ENCODE measurements at places on chromosomes 3 and 15.
A peak's percentile ranks its signal among the peaks of the same experiment; 100 is the strongest.

GRCh38 chr3:153150991-153151390 lies 11.0 kb upstream of the RAP2B start:
- DNase-seq, result peak; percentile 74

DNA sequence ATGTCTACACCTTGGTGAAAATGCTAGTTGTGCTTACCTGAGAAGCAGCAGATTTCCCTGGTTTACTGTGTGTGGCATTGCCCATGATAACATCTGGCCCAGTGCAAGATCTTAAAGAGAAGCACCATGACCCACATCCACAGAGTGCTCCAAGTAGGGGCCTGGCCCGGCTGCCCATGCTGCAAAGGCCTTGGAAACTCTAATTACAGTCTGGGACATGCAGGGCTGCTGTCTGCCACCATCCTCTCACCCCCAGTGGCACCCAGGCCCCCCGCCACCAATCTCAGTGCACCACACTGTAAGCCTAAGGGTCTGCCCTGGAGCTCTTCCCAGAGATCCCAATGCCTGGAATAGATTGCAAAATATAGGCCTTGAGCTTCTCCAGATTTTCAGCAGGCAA lies 132.6 kb downstream of the CHDH start:
- DNase-seq, result no peak

DNA sequence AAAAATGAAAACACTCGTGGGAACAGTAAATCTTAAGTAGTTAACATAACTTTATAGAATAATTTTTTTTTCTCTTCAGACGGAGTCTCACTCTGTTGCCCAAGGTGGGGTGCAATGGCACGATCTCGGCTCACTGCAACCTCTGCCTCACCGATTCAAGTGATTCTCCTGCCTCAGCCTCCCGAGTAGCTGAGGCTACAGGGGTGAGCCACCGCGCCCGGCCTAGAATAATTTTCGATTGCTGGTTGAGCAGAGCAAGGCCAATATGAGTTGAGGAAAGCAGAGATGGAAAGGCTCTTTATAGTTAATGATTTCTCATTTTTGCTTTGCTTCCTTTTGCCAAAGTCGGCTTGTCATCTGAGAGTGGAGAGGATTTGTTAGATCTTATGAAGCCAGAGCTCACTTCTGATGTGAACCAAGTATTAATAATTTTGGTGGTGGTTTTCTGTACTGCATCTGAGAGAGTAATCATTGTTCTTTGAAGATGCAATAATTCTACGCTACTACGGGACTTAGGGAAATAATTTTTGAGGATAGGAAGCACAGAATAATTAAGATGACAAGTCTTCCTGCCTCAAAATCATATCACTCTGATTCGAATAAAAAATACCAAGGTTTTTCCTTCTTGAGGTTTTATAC lies 1.6 kb upstream of the GOLM2 start:
- no peak for DNase-seq

DNA sequence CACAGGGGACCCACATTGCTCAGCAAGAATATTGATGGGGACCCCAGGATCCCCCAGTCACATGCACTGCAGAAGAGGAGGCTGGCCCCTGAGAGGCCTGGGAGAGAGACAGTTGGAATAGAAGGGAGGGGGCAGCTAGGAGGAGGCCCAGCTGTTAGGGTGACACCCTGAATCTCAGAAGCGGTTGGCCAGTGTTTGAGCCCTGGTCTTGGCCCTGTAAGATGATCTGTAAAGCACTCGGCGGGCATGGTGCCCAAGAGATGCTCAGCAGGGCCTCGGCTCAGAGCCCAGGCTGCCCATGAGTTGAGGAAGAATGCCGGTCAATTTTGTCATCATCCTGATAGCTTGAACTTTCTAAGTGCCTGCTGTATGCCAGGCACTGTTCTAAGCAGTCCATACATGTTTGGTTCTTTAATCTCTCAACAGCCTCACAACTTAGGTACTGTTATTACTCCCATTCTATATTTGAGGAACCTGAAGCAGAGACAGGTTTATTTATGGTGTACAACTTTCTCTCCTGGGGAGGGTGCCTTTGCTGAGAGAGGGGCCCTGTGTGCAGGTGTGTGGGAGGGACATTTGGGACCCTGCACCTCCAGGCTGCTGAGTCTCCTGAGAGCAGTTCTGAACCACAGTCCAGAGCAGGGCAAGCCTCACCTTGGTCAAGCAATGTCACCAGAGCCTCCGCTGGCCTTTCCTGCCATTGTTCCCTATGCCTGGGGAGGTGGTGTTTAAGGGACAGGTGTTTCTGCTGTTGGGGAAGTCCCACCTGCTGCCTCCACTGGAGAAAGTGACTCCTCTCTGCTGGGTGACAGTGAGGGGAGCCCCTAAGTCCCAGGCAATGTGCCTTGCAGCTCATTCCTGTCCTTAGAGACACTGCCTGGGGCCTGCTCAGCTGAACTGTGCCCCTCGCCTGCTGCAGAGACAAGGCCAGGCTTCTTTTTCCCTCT lies 26.0 kb downstream of the SLC6A6 start:
- DNase-seq, result no peak

DNA sequence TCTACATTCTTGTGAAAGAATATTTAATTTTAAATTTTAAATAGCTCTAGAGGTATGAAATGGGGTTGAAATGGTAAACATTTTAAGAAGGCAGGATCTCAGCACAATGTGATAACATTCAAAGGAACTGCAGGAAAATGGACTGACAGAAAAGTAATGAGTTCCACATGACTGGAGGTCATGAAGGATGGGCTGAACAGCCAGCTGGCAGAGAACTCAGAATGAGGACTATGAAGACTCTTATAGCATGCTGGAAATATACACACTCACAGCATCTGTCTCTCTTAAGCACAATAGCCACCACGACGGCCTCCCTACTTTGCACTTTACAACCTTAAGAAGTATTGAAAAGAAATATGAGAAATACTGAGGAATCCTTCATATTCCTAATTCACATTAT lies 94.7 kb downstream of the TNIK start:
- no peak for DNase-seq

- no peak for DNase-seq
Observed at GRCh38 chr3:15041950-15042349, 23.2 kb downstream of the MRPS25 start.

GRCh38 chr3:71251156-71251775 lies 332.3 kb downstream of the FOXP1 start:
- no peak for DNase-seq

DNA sequence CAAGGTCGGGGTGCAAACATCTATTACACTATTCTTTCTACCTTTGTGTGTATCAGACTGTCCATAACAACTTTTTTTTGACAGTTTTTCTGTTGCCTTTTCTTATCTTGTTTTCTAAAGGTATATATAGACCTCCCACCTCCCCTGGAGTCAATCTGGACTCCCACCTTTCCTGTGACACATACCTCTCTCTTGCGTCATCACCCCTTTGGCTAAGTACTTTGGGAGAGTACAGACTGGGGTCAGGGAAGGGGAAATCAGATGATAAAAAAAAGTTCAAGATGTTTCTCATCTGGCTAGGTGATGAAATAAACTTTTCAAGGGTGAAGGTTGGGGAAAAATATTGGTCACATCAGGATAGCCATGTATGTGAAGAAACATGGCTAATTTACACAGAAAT lies 17.2 kb downstream of the TSPAN3 start:
- DNase-seq, result peak; percentile 41

- no peak for DNase-seq
Observed at GRCh38 chr3:185982632-185983031, 44.8 kb upstream of the TRA2B start.

DNA sequence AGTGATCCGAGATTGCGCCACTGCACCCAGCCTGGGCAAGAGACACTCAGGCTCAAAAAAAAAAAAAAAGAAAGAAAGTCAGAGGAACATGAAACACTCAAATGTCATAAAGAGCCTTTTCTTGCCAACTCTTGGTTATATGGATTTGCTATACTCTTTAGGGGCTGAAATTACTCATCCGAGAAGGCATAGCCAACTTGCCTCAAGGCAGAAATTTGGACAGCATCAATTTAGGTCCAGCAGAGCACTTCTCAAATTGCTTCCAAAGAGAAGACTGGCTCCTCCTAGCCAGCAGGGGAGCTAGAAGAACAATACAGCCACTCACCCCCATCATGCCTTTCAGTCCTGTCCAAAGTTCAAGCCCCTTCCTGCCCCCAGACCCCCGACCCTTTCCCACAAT lies 43.8 kb downstream of the OSBPL10 start:
- DNase-seq, result no peak

- no peak for DNase-seq
Observed at GRCh38 chr3:80114694-80115093, 346.9 kb upstream of the ROBO1 start.

- DNase-seq, result no peak
Observed at GRCh38 chr3:105781871-105782270, 86.9 kb downstream of the CBLB start.

GRCh38 chr15:67838789-67839332 lies 984 bp downstream of the RNU6-1 start:
- DNase-seq, result peak; percentile 69

GRCh38 chr3:81198756-81199155 lies 562.7 kb downstream of the GBE1 start:
- no peak for DNase-seq

GRCh38 chr3:111473550-111473949 lies 68.4 kb upstream of the CD96 start:
- DNase-seq, result no peak

DNA sequence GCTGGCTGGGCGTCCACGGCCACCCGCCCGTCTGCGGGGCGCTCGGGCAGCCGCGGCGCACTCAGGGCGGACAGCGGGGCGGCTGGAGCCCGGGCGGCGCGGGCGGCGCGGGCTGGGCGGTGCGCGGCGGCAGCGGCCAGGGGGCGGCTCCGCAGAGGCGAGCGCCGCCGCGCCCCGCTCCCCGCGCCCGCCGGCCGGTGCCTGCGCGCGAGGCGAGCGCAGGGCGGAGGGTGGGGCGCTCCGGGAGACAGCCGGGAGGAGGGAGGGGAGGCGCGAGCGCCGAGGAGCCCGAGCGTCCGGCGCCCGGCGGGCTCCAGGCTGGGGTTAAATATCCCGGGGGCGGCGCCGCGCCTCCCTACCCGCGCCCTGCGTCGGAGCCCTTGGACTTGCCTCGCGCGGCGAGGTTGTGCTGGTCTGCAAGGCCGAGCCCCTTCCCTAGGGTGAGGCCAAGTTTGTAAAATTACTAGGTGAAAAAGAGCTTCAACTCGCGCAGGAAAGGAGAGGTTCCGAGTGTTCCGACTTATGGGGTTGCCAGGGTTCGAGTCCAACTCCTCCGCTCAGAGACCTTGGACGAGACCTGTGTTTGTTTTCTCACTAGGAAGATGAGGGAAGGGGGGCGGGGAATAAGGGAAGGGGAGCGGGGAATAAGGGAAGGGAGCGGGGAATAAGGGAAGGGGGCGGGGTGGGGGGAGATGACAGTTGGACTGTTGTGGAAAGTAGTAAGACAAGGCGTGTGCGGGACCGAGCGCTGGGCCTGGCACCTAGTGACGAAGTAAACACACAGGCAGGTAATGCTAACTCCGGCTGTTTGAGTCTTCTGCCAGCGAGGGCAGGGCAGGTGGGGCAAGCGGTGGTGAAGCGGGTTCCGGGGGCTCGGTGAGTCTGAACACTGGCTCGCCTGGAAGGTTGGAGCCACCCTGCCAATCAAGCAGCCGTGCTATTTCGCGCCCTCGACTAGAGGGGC lies at the start of gene TNFAIP8L3:
Gene TNFAIP8L3, minus strand, starts transcription at position 301 of the 964 bp plus-strand sequence. CDS start 311 bp downstream, outside the sequence.
- DNase-seq, result peak; percentile 29

DNA sequence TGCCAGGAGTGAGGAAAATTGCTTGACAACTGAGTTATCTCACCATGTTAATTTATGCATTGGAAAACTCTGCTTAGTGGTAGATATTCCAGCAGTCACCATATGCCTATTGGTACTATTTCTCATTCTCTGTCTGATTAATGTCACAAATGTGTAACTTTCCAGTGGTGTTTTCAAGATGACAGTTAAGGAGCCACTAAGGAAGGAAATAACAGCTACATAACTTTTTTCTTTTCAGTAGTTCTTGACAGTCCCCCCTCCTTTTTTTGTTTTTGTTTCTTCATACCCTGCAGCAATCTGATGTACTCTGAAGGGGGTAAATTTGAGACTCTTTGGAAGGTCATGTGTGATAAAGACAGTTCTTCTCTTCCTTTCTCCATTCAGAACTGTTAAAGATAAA lies 13.1 kb downstream of the RASA2 start:
- no peak for DNase-seq

- no peak for DNase-seq
Observed at GRCh38 chr3:110767838-110768237, 303.8 kb upstream of the NECTIN3 start.

- DNase-seq, result no peak
Observed at GRCh38 chr15:47194718-47195117, 522.6 kb upstream of the SEMA6D start.

GRCh38 chr15:74955017-74955416 lies 1.6 kb downstream of the RPP25 start:
- DNase-seq, result no peak

- DNase-seq, result no peak
Observed at GRCh38 chr15:33190539-33190938, 4.0 kb downstream of the FMN1 start.

- DNase-seq, result no peak
Observed at GRCh38 chr3:127425505-127426443, 137.9 kb upstream of the PRR20G start.

- DNase-seq, result peak; percentile 94
Observed at GRCh38 chr15:56984681-56985481, 66.4 kb downstream of the TCF12 start.

- DNase-seq, result no peak
Observed at GRCh38 chr3:169790687-169791429, 17.7 kb downstream of the MYNN start.

DNA sequence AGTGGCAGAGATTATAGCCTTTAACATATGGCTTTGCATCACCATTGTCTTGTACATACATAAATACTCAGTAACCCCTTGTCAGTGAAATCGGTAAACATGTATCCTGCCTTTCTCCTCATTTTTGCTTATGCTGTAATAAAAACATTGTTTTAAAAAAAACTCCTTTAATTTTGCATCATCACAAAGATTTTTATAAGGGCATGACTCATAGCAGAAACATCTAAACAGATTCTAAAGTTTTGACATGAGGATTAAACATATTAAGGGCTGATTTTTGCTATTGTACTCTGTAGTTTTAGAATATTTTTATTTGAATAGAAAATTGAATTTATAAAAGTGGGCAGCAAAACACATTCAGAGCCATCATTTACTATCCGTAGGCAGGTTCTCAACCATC lies 275.9 kb downstream of the ZIC4 start:
- DNase-seq, result no peak

GRCh38 chr3:49794431-49794830 lies 5.2 kb downstream of the CDHR4 start:
- no peak for DNase-seq

- DNase-seq, result no peak
Observed at GRCh38 chr3:135762188-135762856, 203.2 kb upstream of the PPP2R3A start.

DNA sequence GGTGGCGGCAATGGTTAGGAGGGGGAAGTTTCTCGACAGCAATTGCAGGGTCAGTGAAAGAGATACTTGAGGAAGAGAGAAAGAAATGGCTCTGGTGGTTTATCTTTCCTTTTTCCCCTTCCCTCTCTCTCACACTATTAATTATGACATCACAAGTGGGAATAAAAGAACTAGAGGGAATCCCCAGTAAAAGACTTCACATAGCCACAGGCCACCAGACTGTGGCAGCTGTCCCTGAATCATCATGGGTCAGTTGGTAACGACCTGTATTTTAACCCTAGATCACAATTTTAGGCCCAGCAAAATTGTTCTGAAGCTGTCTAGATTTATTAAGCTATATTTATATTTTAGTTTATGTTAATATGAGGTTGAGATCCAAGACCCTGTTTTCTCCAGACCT lies 40.3 kb downstream of the MBNL1 start:
- peak; percentile 68 for DNase-seq

- DNase-seq, result no peak
Observed at GRCh38 chr3:152969557-152970300, 134.8 kb downstream of the P2RY1 start.

GRCh38 chr3:141699897-141700296 lies 38.2 kb upstream of the RNF7 start:
- DNase-seq, result no peak

Data from suppressor macrophage treated with lipopolysaccharide for 1 hour (primary cell).